ENCODE measurements at places on chromosomes 1 and 21. TPM values are rescaled to one million over a fixed set of nuclear protein-coding genes. Genes with fewer than 3 reads are reported as not detected.

OR2L8 gene
- 0.17 TPM for total RNA-seq

GNAT2 gene
- total RNA-seq: not detected

THEM5 gene
- not detected for total RNA-seq

CD1B gene
- not detected for total RNA-seq

CFHR4 gene
- not detected for total RNA-seq

KCNE2 gene
- not detected for total RNA-seq

RNU1-1 gene
- under 0.01 TPM for total RNA-seq

SPOCD1 gene
- total RNA-seq: 2.0 TPM

TDRD10 gene
- total RNA-seq: 6.0 TPM

PBXIP1 gene
- 110 TPM for total RNA-seq

- DNase-seq: no peak
Observed at GRCh38 chr1:942864-943533, 16.1 kb downstream of the NOC2L start.

GRCh38 chr1:42940851-42941639 is 17.6 kb downstream of the SLC2A1 start:
- DNase-seq: peak; percentile 99

DNA sequence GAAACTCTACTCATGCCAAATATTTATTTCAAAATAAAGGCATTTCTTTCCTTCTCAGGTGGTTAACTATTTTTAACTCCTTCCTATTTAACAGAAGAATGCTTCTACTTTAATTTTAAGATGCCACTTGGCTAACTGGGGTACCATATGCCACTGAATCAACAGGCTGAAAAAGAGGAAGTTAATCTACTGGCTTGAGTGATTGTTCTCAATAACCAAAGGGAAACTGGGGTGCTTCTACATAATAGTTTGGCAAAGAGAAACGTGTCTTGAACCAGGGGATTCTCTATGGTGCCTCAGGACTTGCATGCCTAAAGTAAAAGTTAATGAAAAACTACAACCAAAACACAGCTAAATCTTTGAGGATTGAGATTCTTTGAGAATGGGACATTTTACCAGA is 142.6 kb downstream of the DENND1B start:
- DNase-seq: no peak

DNA sequence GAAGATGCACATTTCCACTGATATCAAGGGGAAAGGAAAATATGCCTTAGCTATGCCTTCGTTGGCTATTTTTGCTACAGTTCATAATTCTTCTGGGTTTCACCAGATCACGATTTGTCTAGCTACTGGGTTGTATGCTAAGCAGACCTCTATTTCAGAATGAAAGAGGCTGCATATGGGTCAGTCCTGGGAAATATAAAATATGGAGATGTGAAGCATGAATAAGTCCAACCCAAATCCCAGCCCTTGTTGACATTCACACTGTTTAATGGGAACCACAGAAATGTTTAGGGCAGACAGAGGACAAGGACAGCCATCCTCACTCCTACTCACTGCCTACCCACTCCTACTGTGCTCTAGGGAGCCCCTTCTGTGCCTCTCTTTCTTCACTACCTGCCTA is 343.2 kb upstream of the CAMK1G start:
- no peak for DNase-seq

DNA sequence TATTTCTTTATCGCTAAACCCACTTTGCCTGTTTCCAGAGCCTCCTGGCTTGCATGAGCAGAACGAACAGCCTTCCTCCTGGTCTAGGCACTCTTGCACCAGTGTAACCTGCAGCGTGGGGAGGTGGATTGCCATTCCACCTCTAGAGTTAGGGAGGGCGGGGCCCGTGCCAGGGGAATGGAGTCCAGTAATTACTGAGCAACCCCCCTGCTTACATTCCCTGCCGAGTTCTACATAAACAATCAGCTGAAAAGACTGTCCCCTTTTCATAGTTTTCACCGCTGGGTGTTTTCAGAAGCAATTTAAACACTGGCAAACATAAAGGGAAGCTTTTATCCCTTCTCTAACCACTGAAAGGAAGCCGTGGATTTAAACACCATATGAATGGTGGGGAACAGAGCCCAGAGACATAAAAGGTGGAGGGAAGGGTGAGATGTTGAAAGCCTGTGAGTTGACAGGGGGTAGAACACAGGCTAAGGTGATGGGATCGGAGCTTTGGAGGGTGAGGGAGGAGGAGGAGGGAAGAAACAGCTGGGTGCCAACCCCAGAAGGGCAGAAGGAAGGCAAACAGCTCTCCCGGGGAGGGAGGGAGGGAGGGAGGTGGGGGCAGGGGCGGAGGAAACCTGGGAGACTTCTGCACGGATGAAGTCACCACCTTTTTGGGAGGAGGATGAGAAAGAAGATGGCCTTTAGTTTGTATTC is 68.0 kb upstream of the WDR26 start:
- DNase-seq: peak; percentile 13

GRCh38 chr1:21298981-21299391 is 8.7 kb upstream of the ECE1 start:
- peak; percentile 47 for DNase-seq

GRCh38 chr1:24541711-24542346 is 14.1 kb upstream of the NCMAP start:
- DNase-seq: peak; percentile 23

DNA sequence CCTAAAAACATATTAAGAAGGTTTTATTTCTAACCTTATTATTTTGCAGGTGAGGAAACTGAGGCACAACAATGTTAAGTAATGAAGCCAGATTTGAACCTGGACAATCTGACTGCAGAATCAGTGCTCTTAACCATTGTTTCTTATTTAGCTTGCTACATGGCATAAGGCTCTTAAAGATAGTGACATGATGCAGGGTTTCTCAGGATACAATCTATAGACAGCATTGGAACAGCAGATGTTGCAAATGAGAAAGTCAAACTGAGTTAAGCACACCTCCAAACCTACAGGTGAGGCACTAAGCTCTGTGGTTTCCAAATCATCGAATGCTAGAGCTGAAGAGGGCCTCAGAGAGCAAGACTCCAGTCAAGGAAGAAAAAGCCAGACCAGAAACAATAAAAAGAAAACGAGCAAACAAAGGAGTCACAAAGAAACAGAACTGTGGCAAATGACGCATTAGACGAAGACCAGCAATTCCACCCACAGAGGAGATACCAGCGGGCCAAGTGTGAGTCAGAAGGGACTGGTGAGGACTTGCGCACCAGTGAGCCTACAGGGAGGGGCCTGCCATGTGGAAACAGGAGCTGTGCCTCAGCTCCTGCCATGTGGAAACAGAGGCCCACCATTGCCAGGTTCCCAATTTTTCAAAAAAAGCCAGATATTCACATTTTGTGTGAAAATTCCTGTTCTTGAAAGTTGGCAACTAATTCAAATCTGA is 14.4 kb downstream of the CD58 start:
- peak; percentile 43 for DNase-seq

- peak; percentile 80 for DNase-seq
Observed at GRCh38 chr1:203038891-203039608, 12.8 kb downstream of the PPFIA4 start.
